ENCODE measurements at places on chromosomes 7 and 10. TPM values are rescaled to one million over a fixed set of nuclear protein-coding genes. Genes with fewer than 3 reads are reported as not detected.

DNA sequence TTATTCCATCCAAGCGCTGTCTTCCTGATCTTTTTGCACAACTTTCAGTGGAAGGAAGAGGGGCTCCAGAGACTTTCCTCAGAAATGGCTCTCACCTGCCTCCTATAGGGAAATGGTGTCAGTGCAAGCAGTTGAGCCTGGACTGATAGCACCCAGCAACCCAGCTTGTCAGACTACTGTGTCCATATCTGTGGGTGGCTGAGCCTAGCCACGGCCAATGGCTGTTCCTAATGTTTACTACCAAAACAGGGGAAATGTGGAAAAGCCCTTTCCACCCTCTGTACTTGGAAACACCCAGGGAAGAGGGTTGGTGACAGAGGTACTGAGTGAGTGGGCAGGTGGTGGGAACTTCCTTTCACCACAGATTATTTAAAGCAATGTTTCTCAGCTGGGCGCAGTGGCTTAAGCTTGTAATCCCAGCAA is 4.3 kb upstream of the YKT6 start:
- DNase-seq: peak; percentile 38

The VWDE gene
- 1.7 TPM for total RNA-seq

DNA sequence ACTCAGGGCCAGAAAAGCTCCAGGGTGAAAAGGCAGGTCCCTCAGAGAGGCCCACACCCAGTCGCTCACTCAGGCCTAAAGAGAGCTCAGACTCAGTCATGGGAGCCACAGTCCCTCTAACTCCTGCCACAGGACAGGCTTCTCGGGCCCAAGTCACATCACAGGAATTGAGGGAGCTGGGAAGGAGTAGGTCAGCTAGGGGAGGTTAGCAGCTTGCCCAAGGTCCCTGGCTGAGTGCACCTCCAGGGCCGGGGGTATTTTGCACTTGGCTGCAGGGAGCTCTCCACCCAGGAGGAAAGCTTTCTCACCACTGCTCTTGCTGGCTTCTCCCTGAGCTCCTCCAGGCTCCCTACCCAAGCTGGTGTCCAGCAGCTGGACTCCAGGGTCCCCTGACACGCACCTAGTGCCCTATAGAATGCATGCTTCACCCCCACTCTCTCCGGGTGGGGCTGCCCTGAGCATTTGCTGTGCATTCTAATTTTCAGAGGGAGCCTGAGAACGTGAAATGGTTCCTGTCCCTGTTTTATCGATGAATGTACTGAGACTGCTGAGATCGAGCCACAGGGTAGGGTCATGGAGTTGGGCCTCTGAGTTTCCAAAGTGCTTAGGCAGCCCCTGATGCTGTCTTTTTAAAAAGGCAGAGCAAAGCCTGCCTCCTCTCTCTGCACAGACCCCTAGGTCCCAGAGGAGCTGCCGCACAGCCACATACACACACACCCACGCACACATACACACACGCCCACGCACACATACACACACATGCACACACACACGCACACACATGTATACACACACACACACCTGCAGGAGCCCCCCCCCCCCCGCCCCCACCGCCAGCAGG is 37.9 kb upstream of the RET start:
- DNase-seq: no peak

- DNase-seq: no peak
These were observed 2.4 kb downstream of the CD36 start for GRCh38 chr7:80640846-80641245.

- no peak for DNase-seq
These were observed 48.1 kb upstream of the TARP start for GRCh38 chr7:38321515-38321944.

DNA sequence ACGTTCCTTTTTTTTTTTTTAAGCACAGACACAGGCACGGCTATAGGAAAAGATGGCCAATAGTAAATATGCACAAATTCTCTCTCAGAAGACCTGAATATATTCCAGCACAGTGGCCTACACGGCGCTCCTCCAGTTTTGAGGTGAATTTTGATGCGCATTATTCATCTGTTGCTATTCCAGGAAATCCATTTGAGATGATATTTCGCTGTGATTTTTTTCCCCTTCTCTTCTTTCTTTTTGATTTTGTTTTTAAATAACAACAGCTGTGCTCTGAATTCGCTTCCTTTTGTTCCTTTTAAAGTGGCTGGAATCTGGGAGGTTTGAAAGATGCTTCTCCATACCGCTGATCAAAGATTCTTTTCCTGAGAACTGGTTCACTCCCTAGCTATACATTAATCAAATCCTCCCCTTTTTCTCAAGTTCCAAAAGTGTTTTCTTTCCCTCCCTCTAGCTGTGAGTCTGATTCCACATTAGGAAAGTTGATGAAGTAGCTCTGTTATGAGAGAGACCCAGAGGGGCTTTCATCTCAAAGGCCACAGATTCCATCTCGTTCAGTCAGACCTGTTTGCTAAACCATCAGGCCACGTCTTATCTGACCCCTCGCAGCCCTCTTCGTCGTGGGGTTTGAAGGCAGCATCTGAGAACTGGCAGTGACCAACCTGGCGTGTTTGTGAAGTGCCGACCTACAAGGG is 602.7 kb upstream of the NRP1 start:
- no peak for DNase-seq

DNA sequence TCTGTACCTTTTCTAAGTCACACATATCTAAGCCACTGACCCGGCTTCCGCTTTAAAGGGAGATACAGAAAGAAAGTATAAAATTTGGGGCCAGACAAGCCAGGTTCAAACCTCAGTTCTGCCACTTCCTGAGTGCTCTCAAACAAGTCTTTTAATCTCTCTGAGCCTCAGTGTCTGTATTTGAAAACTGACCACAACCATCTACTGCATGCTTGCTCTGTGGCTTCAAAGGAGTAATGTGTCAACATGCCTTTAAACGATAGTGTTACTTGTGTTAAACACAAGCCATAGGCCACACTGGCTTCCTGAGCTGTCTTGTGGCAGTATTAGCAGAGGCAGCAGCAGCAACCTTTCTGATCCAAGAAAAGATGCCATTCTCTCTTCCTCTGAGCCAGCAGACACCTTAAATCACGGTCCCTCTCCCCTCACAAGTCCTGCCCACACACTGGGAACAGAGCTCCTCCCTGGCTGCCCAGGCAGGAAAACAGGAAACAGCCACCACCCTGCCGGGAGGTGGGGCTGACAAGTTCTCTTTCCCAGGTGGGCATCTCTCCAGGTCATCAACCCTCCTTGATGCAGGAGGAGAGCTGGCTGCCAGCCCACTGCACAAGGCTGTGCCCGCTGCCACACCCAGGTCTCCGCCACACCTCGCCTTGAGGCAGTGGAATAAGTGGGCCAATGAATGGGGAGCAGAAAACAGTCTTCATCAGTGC is 10.7 kb downstream of the HIP1 start:
- DNase-seq: peak; percentile 86

GRCh38 chr7:50357426-50357825 is 52.9 kb downstream of the IKZF1 start:
- no peak for DNase-seq

- no peak for DNase-seq
These were observed 240.5 kb upstream of the FZD8 start for GRCh38 chr10:35882422-35883150.

- no peak for DNase-seq
These were observed 39.3 kb downstream of the SEPTIN7 start for GRCh38 chr7:35839860-35840854.

DNA sequence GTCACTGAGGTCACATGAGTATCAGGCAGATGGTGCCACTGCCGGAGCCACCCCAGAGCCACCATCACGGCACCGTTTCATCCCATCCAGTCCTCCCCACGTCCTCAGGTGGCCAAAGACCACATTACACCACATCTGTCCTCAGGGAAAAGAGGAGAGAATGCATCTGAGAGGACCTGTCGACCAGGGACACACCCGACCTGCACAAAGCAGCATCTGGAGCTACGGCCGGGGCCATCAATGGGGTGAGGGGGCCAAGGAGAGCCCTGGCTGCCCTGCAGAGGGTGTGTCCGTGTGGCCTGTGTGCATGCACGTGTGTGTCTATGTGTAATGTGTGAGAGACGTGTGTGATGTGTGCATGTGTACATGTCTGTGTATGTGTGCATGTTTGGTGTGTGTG is 480.6 kb downstream of the DNAJB6 start:
- DNase-seq: no peak

DNA sequence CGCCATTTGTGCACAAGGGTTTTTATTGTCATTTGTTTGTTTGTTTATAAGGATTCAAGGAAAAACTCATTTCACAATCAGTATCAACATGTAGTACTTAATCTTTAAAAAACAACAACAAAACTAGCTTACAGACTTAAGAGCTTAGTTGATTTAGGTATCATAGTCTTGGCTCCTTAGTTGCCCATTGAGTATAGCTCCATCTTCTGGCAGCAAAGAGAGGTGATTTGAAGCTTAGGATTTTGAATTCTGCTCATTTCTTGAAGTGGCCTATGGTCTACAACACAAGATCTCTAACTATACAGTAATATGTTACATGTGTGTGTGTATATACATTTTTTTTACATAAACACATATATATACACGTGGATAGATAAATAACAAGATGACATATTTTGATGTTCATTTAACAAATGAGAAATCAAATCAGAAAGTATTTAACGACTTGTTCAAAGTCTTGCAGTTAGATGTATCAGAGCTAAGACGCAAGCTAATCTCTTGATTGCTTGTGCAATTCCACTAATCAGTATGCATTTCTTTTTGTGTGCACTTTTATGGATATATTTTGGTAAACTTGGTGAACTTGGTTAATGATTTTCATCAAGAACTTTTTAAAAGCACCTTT is 307.3 kb downstream of the CAMK1D start:
- no peak for DNase-seq

- no peak for DNase-seq
These were observed 84.1 kb downstream of the MKI67 start for GRCh38 chr10:128042131-128042610.

The CCL26 gene
- 0.89 TPM for total RNA-seq

The PPP1R17 gene
- total RNA-seq: not detected

GRCh38 chr7:64562256-64562625 is 630 bp downstream of the ZNF680 start:
- no peak for DNase-seq

- DNase-seq: no peak
These were observed 84.0 kb downstream of the SORBS1 start for GRCh38 chr10:95477175-95477520.

The SSC4D gene
- 0.40 TPM for total RNA-seq

Measured in mucosa of gallbladder (tissue), 1 donor.